Anterior cingulate cortex (tissue), 58 donors: ENCODE measurements at places on chromosomes 7 and 10.

DNA sequence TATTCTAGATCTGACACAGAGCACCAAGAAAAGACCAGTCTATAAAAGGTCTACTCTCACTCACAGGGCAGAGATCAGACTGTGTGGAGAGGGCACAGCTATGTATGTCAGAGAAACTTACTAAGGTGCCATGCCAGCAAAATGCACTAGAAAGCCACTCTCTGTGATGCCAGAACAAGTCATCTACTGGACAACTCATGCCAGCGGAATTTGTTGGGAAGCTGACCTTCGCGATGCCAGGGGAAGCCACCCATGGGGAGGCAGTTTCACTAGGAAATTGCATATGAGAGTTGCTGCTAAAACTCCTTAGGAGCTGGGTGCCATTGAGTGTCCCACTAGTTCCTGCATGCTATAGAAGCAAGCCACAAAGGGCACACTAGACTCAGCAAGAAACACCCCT, 58.5 kb downstream of the MICU1 start:
- DNase-seq = no peak

- no peak for DNase-seq
Observed at GRCh38 chr10:25261110-25261509, 86.3 kb downstream of the GPR158 start.

GRCh38 chr10:94194256-94194655, 168.5 kb downstream of the NOC3L start:
- DNase-seq = no peak

- DNase-seq = no peak
Observed at GRCh38 chr10:11367505-11367904, 243.9 kb downstream of the USP6NL start.

DNA sequence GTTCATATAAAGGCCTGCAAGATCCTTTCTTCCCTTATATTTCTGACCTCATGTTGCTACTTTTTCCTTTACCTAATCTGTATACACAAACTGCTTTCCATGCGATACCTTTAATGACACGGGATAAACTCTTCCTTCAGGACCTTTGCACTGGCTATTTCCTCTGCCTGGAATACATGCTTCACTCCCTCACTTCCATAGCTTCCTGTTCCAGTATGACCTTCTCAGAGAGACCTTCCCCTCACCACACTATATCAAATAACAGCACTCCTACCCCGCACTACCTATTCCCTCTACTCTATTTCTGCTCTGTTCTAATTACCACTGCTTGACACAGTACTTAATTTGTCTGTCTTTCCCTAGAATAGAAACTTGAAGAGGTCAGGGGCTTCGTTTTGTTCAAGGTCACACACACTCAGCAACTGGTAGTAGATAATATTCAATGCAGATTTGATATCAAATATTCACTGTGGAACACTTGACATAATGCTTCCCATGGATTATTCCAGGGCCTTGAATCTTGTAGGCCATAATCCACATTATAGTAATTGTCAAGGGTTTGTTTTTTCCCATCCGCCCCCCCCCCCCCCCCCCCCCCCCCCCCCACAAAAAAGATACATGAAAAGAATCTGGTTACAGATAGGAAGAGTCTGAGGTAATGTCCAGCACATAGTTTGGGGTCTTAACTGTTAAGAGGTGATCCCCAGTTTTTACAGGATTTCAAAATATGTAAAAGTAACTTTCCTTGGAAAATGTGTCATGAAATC, 11.1 kb downstream of the SYPL1 start:
- no peak for DNase-seq

DNA sequence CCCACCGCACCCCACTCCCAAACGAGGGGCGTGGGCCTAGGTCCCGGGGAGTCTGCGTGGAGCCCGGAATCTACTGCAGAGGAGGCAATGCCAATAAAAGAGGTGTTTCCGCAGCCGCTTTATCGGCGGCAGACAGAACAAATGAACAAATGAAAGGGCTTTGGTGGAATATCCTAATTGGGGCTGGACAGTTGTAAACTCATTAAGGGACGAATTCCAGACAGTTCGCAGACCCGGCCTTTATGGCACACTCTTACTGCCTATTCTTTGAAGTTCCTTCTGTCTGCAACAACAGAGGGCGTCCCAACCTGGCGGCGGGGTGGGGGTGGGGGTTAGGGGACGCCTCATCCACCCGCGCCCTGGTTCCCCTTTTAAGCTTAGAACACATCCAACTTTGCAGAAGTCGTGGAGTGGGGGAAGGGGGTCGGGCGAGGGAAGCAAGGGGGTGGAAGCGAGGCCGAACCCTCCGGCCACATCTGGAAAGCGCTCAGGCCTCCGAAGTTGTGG, 4.1 kb downstream of the HOXA9 start:
- no peak for DNase-seq

- DNase-seq = no peak
Observed at GRCh38 chr10:6140141-6140841, 51.5 kb downstream of the RBM17 start.

DNA sequence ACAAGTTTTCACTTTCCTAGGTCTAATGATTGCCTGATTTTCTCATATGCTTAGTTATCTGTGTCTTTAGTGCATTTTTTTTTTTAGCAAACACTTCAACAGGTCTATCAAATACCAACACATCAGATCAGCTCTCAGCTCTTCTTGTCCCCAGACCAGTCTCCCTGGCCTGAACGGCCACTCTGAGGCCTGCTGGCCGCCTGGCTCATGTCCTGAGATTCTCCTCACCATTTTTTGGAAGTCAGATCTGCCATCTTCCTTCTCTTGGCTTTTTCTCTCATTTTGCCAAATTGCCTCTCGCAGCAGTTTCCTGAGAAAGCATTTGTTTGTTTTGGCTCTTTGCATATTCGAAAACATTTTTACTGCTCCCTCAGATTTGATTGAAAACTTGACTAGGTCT, 29.3 kb downstream of the PPP2R2D start:
- no peak for DNase-seq

- DNase-seq = no peak
Observed at GRCh38 chr7:45596665-45597095, 22.5 kb downstream of the ADCY1 start.

DNA sequence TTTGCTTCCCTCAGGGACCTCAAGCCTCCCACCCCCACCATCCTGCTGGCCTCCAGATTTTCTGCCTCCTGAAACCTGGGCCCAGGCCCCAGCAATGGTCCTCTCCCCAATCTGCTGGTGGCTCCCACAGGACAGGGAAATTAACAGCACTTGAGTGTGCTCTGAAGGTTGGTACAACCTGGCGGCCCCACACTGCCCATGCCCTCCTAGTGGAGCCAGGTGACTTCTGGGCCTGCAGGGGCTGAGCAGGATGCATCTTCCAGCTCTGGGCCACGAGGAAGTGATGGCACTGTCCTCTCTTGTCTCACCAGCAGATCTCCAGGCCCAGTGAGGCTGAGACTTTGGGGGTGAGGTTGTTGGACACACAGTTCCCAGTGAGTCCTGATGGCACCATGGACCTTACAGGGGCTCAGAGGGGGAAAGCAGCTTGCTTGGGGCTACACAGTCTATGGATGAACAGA, 3.6 kb upstream of the ZMIZ1 start:
- DNase-seq = no peak

GRCh38 chr7:76063114-76063513, 15.2 kb downstream of the MDH2 start:
- no peak for DNase-seq

- no peak for DNase-seq
Observed at GRCh38 chr10:98272245-98272644, 4.3 kb upstream of the LOXL4 start.

DNA sequence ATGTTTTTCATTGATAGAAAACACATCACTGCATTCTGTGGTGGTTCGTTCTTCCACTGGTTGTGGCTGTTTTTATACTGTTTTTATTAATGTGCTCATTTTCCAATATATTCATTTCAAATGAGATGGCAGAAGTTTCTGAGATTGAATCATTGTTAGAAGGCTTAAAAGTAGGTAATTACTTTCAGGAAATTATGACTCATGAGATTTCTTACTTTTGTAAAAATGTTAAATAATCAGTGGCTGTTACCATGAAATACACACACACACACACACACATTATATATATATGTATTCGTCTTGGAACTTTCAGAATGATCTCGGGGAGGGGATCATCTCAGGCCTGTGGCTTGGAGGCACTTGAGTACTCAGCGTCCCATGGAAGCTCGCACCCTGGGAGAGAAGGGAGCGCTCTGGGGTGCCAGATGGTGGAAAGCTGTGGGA, 66.1 kb downstream of the ZMYND11 start:
- no peak for DNase-seq

- DNase-seq = no peak
Observed at GRCh38 chr7:20199015-20199737, 18.0 kb downstream of the MACC1 start.

GRCh38 chr10:110762849-110763211, 108.9 kb upstream of the PDCD4 start:
- DNase-seq = no peak

DNA sequence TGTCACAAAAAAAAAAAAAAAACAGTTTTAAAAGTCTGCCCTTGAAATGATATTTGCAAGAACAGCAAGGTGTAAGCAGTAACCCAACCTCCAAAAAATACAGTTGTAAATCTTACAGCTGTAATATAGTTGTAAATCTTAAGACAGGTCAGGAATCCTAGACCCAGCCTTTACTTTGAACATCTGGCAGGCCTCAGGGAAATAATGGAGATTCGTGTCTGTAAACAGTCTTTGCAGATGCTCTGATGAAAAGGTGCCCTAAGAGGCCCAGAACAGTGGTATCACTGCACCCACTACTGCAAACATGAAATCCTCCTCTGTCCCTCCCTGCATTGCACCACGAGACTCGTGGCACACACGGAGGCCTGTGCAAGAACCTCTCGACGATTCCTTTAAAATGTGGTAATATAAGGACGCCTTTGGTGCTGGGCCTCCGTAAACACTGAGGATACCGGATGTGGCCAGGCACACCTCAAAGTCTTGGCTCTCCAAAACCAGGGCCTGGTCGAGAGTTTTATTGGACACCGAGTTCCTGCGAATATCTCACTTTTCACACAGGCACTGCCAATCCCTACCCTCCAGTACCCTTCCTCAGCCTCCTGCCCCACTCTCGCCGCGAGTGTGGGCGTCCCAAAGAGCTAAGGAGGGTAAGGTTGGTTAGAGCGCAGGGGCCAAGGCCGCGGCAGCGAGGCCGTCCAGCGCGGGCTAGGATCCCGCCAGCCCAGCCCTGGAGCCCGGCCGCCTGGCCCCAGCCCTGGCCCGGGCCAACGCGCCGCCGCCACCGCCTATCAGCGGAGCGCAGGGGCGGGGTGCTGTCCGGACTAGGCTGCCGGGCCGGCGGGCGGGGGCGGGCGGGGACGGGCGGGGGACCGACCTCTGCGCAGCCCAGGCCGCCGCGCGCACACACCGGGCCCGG, at the start of gene REEP3:
Gene REEP3 (plus strand): TSS at position 902 of the 916 bp plus-strand sequence. CDS start 145 bp downstream, outside the sequence.
- DNase-seq = peak; percentile 51

DNA sequence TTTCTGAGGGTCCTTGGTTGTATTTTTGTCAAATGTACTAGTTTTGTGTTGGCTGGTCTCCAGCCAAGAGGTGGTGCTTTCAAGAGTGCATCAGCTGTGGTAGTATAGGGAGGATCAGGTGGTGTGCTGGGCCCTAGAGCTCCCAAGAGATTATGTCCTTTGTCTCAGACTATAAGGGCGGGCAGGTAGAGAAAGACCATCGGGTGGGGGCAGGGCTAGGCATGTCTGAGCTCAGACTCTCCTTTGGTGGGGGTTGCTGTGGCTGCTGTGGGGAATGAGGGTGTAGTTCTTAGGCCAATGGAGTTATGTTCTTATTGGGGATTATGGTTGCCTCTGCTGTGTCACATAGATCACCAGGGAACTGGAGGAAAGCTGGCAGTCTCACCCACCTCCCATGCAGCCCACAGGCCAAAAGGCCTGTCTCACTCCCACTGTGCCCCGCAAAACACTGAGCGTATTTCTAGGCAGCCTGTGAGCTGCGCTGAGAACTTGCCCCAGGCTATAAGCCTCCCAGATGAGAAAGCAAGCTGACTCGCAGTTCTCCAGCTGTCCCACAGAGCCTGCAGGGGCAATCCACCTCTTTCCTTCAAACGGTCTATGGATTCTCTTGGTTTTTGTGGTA, 1066.7 kb downstream of the GRM8 start:
- no peak for DNase-seq

- DNase-seq = no peak
Observed at GRCh38 chr10:119263951-119264617, 56.7 kb downstream of the GRK5 start.

GRCh38 chr10:79492839-79493238, 19.5 kb upstream of the EIF5AL1 start:
- DNase-seq = no peak

GRCh38 chr7:77685233-77685632, 11.0 kb upstream of the RSBN1L start:
- no peak for DNase-seq

DNA sequence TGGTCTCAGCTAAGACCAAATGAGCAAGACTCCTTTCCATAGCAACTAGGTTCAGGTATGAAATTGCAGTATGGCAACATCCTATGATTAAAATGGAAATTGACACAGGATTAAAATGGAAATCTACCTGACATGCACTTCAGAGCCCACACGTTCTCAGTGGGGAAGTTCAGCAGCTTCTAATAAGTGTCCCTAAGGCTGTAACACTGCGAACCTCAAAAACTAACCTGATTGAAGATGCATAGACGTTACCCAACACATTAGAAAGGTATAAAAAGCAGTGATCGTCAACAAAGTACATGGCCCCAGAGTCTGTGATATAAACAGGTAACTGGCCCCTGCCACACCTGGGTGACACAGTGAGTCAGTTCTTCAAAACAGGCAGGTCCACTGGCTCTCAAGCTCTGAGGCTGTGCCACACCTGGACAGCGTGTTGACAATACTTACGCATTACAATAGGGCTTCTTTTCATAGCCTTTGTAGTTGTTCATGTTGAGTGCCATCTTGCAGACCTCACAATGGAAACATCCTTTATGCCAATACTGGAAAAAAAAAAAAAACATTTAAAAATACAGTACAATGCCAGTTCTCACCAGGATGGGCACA, 274.9 kb upstream of the NEBL start:
- no peak for DNase-seq

DNA sequence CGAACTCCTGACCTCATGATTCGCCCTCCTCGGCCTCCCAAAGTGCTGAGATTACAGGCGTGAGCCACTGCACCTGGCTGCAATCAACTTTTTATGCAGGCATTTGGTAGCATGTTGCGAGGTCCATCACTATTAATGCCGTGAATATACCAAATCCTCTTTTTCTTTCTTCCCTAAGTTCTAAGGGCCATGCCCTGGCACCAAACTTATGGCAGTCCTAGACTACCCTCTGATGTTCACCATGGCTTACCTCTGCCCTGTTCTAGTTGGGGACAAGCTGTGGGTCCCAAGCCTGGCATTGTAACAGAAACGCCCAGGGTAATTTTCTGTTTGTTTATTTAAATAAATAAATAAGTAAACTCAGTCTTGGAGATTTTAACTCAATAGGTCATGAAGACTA, 13.3 kb downstream of the PRSS2 start:
- DNase-seq = no peak

DNA sequence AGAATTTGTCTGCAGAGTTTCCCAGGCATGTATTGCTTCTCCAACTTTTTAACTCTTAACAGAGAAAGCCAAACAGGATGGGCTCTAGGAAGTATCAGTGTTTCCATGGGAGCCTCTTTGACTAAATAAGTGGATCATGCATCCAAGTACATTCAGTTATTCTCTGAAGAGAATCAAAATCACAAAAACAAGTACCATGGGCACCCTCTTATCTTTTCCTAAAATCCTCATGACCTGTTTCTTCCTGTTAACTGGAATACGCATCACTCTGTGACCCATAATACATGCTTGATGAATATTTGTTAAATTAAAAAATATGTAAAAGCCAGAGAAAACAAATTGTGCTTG, 186.9 kb upstream of the MGMT start:
- no peak for DNase-seq

- no peak for DNase-seq
Observed at GRCh38 chr7:124738639-124739038, 27.0 kb downstream of the GPR37 start.
